A172 (cell line): ENCODE measurements at places on chromosomes 13 and 19. TPM values are rescaled to one million over a fixed set of nuclear protein-coding genes. Genes with fewer than 3 reads are reported as not detected.

ZNF554 gene
- 4.6 and 4.8 TPM in 2 replicates for total RNA-seq

GPR12 gene
- total RNA-seq = not detected in 2 replicates

ZNF682 gene
- total RNA-seq = 1.1 and 3.0 TPM in 2 replicates

DNA sequence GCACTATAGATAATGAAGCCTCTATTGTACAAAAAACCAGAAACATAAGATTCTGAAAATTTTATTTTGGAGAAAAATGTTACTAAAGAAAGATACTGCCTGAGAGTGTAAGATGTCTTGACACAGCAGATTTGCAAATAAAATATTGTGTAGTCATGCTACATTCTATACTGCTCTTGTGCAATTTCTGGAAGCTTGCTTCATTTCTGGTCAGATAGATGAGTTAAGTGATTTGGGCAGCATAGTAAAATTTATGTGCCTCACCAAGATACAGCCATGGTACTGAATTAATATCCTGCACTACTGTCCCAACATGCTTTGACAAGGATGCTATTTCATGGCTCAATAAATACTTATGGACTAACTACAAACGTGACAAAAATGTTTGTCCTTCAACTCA, 55.1 kb upstream of the STARD13 start:
- no peak for DNase-seq

DNA sequence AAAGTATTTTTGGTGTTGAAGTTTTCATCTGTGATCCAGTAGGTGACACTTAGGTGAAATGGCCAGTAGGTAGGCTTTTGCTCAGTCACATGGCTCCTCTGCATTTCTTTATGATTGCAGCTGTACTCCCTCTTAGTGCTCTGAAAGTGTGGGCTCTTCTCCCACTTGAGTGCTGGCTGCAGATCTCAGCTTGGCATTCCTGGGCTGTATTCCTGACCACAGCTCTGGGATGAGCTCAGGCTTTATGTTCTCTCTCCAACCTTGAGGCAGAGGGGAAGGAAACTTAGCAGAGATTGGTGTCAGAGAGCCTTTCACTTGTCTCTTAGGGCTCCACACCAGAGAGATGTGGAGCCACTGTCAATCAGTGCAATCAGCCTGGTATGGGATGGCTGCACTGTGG, 254.3 kb downstream of the NDFIP2 start:
- no peak for DNase-seq

- DNase-seq = peak; percentile 56
These were observed at the start of gene VWA8 for GRCh38 chr13:41960637-41961465. VWA8 (minus strand) TSS chr13:41961109; CDS start chr13:41961015, 94 bp downstream.

GRCh38 chr13:52158629-52159158, 703 bp downstream of the NEK3 start:
- DNase-seq = peak; percentile 16

DNA sequence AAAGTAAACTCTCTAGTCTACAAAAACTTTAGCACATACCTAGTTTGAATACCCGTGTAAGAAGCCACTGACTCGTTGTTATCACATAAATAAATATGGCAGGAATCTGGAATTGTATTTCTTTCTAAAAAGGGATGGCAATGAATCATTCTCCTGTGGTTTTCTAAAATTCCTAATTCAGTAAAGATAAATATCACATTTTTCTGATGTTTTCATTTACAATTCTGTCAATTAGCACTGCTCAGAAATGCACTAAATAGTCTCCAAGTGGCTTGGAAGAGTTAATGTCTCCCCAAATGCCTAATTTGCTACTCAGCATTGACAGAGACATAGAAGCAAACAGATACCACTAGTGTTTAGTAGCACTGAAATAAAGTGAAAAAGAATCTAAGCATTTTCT, 547.7 kb upstream of the SLITRK1 start:
- peak; percentile 62 for DNase-seq

ZNF763 gene
- 1.1 TPM in 1 of 2 replicates, not detected in the other for total RNA-seq

DNA sequence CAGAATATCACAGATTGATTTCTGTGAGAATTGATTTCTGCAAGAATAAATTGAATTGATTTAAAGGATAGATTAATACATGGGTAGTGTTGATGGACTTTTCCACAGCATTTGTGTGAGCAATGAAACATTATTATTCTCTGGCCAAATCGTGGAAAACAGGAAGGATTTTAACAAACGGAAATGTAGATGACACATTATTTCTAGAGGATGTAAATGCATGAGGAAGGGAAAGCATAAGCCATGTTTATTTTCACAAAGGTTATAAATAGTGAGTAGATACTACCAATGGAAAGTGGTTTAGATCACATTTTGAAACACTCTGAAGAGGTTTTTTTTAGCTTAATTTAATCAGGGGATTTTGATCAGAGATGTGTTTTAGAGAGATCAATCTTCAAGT, 1534.6 kb upstream of the MIR17HG start:
- no peak for DNase-seq

- no peak for DNase-seq
These were observed 986.5 kb downstream of the PCDH17 start for GRCh38 chr13:58617880-58618665.

GRCh38 chr13:114118086-114118485, 14.3 kb downstream of the RASA3 start:
- DNase-seq = peak; percentile 55

DNA sequence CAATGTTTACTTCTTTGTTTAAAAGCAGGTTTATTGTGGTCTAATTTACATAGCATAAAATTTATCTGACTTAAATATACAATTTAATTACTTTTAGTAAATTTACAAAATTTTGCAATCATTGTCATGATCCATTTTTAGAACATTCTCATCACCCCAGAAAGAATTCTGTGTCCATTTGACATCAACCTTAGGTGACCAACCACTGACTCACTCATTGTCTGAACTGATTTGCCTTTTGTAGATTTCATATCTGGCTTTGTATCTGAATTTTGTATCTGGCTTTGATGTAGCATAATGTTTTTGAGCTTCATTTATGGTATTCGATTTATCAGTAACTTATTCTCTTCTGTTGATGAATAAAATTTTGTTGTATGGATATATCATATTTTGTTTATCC, 40.4 kb downstream of the EDNRB start:
- DNase-seq = no peak

GRCh38 chr13:109873351-109874123, 87.2 kb upstream of the IRS2 start:
- DNase-seq = no peak

DNA sequence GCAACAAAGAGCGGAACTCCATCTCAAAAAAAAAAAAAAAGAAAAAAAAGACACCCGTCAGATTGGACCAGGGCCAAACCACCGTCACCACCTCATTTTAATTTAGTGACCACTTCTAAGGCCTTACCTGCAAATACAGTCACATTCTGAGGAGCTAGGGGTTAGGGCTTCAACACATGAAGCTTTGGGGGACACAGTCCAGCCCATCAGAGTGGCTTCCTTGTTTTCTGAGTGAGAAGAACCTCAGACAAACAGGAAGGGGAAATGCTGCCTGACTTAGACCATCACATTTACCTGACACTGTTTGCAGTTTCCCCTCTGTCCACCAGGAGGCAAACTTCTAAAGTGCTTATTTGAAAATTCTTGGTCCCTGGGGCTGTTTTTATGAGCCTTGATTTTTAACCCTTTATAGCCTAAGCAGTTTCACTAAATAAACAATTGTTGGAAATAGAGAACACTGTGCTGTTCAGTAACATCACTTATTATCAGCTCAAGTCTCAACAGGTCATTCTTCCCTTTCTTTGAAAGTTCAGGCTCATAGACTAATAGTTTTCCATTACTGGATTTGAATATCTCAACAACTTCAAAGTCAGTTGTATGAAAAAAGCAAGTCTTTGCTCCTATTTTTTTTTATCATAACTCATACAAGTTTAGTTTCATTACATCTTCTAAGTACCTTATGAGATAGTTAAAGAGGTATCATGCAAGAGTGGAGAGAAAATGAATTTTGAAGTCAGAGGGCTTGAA, 74.9 kb upstream of the WASF3 start:
- DNase-seq = peak; percentile 69

GRCh38 chr19:32219881-32220472, 125.4 kb upstream of the ZNF507 start:
- no peak for DNase-seq

- no peak for DNase-seq
These were observed 800.1 kb upstream of the PCDH9 start for GRCh38 chr13:68030152-68030809.

DNA sequence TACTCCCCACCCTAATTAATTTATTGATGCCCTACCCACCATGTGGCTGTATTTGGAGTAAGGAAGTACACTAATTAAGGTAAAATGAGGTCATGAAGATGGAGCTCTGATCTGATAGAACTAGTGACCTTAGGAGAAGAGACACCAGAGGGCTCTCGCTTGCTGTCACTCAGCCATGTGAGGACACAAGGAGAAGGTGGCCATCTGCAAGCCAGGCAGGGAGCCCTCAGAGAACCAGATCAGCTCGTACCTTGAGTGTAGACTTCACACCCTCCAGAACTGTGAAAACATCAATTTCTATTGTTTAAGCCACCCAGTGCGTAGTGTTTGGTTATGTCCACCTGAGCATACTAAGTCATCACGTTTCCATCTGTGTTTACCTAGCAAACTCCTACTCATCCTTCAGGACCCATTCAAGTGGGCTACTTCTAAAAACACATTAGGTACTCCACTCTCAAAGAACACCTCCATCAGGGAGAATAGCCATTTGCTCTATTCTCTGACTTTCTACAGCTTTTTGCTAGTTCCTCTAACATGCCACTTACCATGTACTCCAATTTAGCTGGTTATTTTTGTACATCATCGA, 157.6 kb upstream of the RNF113B start:
- DNase-seq = no peak

GRCh38 chr13:50213526-50213925, 198.3 kb downstream of the KCNRG start:
- DNase-seq = no peak

- no peak for DNase-seq
These were observed 1299.2 kb upstream of the SLC10A2 start for GRCh38 chr13:104365430-104365829.

ZNF382 gene
- 5.1 and 10.0 TPM in 2 replicates for total RNA-seq

GRCh38 chr19:17716309-17716929, 2.9 kb upstream of the MAP1S start:
- no peak for DNase-seq

DNA sequence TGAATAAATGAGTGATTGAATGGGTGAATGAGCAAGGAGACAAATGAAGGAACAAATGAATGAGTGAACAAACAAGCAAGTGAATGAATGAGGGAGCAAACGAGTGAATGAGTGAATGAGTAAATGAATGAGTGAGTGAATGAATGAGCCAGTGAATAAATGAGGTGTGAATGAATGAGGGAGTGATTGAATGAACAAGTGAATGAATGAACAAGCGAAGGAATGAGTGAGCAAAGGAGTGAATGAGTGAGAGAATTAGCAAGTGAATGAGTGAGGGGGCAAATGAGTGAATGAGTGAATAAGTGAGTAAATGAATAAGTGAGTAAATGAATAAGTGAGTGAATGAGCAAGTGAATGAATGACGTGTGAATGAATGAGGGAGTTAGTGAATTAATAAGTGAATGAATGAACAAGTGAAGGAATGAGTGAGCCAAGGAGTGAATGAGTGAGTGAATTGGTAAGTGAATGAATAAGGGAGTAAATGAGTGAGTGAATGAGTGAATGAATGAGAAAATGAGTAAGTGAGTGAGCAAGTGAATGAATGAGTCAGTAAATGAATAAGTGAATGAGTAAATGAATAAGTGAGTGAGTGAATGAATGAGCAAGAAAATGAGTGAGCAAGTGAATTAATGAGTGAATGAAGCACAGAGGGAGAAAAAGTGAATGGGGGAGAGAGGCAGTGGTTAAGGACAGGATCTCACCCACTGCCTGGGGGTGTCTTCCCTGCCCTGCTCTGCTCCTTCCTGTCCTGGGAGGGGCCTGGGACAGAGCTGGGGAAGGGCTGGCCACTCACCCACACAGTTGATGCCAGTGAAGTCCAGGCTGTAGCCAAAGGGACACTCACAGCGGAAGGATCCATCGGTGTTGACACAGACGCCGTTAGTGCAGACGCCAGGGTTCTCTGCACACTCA, 36.4 kb downstream of the CCL25 start:
- DNase-seq = no peak

CCL25 gene
- total RNA-seq = not detected in 2 replicates

LIM2 gene
- not detected in 2 replicates for total RNA-seq

GRCh38 chr19:3842948-3843347, 25.9 kb downstream of the ZFR2 start:
- DNase-seq = no peak

KLHL1 gene
- not detected in 2 replicates for total RNA-seq

DNA sequence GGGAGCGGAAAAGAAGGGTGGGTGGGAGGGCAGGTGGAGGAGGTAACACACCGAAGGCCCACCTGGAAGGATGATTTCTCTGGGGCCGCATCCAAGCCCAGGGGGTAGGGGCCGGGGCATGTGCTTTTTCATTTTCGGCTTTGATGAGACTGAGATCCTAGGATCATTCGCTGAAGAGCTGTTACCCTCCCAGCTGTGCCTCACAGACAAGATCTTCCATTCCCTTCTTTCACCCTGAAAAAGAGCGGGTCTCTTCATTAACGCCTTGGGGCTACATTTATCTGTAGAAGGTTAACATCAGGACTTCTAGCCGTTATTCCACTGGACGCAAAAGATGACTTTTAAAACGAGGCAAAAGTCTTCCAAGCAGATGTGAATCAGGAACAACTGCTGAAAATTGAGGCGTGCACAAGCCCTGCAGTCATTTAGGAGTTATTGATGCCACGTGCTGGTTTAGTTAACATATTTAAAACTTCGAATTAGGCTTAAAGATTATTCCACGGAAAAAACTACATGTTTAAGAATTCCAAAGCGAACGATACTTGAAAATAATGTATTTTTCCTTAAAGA, 1.1 kb downstream of the LMO7 start:
- DNase-seq = no peak

TMC4 gene
- total RNA-seq = not detected in 2 replicates

NLRP13 gene
- not detected in 2 replicates for total RNA-seq

DNA sequence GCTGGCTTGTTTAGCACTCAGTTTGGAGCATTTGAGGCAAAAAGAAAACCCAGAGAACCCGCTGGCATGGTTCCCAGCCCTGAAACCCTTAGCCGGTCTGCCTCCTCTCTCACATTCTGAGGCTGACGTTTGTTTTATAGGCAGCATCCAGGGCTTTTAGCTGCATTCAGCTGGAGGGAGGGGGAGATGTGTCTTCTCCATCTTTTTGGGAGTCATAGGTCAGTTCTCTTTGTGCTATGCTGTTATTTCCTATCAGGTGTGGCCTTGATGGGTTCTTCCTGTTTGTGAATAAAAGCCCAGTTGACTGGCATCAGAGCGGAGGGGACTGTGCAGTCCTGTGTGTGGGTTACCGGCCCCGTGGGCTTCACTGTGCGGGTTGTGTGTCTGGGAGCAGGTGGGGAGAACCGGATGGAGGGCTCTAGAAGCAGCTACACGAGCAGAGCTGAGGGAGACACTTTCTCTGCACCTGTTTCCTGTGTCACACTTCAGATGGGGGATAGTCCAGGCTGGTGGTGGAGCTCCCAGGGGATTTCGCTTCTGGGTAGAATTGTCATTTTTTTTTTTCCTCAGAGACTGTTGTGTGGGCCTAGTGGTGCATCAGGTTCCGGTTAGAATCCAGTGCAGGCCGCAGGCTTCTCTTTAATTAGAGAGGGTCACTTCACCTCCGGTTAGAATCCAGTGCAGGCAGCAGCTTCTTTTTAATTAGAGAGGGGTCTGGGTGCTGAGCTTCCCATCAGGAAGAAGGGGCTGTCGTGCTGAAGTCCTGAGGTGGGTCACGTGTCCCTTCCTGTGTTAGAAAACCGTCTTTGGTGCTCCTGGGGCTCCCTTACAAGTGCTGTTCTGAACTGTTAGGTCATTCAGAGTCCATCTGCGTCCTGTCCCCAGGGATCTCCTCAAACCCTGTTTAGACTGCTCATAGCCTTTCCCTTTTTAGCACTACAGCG, 69.6 kb downstream of the ARHGEF7 start:
- DNase-seq = no peak
